ENCODE measurements at places on chromosomes 4 and X.

DNA sequence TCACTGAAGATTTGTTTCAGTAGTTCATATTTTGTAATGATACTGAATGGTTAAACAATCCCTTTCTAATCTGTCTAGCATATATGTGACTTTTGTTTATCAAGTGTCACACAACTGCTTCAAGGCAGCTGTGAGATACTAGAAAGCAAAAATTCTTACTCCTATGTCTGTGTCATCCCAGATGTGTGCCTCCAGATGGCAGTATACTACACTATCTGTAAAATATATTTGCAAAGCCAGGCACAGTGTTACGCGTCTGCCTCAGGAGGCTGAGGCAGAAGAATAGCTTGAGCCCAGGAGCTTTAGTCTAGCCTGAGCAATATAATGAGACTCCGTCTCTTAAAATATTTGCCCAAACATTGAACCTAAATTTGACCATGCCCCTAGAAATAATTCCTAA, 4.0 kb downstream of the NUDT10 start:
- DNase-seq, result peak; percentile 26

GRCh38 chr4:121072224-121073003, at the start of gene NDNF:
Gene NDNF, minus strand, starts transcription at chr4:121072535. Its CDS starts 26,698 bp downstream, at chr4:121045837.
- peak; percentile 42 for DNase-seq

DNA sequence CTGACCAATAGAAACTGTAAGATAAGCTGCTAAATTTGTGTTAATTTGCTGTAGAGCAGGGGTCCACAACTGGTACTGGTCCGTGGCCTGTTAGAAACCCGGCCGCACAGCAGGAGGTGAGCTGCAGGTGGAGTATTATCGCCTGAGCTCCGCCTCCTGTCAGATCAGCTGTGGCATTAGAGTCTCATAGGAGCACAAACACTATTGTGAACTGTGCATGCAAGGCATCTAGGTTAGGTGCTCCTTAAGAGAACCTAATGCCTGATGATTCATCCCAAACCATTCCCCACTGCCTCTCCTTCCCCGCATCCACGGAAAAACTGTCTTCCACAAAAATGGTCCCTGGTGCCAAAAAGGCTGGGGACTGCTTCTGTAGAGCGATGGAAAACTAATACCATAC, 19.7 kb downstream of the FBXW7 start:
- DNase-seq, result no peak

DNA sequence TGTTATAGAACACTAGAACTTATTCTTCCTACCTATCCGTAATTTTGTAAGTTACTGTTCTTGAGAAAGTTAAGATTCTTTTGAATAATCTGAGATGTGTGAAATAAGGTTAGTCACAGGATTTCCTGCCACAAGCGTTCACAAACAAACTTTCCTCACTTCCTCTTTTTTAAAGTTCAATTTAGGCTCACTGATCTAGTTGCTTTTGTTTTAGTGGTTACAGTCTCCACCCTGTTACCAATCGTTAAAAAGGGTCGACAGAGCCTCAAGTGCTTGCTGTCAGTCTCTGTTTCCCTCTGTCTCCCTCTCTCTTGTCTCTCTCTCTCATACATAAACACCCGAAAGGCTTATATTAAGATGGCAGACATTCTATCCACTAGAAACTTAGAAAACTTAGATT, 35.9 kb upstream of the STK26 start:
- peak; percentile 33 for DNase-seq

DNA sequence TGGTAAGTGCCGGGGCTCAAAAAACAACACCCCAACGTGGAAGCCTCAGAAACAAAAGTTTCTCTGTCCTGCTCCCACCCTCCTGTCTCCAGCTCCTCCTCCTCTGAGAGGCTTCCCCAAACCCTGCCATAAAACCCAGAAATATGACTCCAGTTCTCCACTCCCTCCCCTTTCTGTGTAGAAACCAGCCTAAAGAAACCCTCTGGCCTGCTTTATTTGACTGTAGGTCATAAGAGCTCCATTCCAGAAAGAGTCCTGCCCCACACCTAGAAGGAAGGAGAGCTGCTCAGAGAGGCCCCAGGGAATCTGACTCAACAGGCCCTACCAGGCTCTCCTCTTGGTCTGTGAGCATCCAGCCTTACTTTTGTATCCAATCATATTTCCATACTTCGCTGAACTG, 872 bp upstream of the S100P start:
- DNase-seq, result no peak

- no peak for DNase-seq
These were observed 326.0 kb downstream of the FBXW7 start for GRCh38 chr4:152209772-152210493.

- no peak for DNase-seq
These were observed 38.4 kb downstream of the FAM193A start for GRCh38 chr4:2574863-2575262.

DNA sequence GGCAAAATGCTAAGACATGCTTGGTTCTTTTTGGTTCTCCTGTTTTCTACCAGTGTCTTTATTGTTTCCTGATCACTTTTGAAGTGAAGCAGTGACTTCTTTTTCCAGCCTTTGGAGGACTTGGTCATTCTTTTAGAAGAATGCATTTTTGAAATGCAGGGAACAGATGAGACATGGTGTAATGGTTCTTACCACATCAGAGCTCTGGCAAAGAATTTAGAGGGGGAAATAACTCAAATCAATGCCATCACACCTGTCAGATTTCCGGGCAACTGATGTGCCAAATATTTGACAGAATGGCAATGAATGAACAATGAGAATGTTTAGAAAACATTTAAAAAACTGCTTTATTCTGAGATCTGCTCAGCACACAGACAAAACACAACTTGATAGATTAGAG, 519.6 kb downstream of the IQCM start:
- DNase-seq, result no peak

GRCh38 chrX:14675500-14675899, 146.2 kb downstream of the GLRA2 start:
- no peak for DNase-seq

- DNase-seq, result no peak
These were observed 148.1 kb upstream of the FAM9B start for GRCh38 chrX:9182041-9182440.

- DNase-seq, result no peak
These were observed 758 bp downstream of the IQSEC2 start for GRCh38 chrX:53280331-53281320.

DNA sequence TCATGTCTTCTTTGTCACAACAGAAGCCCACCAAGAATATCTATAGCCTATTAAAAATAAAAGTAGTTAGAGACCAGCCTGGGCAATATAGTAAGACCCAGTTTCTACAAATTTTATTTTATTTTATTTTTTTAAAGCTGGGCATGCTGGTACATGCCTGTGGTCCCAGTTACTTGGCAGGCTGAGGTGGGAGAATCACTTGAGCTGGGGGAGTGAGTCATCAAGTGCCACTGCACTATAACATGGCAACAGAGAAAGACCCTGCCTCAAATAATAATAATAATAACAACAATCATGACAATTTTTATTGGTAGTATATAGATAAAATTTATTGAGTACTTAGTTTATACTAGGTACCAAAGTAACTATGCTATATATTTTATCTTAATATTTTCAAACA, 93.0 kb upstream of the NPFFR2 start:
- DNase-seq, result no peak

GRCh38 chr4:39451423-39452023, 7.2 kb downstream of the RPL9 start:
- DNase-seq, result no peak

DNA sequence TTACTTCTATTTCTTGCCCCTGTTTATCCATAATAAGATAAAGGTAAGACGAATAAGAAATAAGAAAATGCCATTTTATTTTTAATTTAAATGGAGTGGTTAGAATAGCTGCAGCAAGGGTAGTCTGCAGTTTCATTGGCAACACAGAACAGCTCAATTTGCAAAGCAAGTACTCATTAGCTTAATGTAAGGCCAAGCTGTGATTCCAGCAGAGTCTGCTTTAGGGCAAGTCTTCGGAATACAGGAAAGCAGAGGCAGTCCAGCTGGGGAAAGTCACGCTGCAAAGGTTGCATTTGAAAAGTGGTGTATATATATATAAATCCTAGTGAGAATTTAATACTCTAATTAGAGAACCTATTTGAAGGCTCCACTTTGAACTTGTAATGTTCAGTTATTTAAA, 59.0 kb downstream of the ANXA10 start:
- DNase-seq, result no peak

GRCh38 chrX:29862126-29862677, 353.2 kb upstream of the MAGEB2 start:
- DNase-seq, result no peak

DNA sequence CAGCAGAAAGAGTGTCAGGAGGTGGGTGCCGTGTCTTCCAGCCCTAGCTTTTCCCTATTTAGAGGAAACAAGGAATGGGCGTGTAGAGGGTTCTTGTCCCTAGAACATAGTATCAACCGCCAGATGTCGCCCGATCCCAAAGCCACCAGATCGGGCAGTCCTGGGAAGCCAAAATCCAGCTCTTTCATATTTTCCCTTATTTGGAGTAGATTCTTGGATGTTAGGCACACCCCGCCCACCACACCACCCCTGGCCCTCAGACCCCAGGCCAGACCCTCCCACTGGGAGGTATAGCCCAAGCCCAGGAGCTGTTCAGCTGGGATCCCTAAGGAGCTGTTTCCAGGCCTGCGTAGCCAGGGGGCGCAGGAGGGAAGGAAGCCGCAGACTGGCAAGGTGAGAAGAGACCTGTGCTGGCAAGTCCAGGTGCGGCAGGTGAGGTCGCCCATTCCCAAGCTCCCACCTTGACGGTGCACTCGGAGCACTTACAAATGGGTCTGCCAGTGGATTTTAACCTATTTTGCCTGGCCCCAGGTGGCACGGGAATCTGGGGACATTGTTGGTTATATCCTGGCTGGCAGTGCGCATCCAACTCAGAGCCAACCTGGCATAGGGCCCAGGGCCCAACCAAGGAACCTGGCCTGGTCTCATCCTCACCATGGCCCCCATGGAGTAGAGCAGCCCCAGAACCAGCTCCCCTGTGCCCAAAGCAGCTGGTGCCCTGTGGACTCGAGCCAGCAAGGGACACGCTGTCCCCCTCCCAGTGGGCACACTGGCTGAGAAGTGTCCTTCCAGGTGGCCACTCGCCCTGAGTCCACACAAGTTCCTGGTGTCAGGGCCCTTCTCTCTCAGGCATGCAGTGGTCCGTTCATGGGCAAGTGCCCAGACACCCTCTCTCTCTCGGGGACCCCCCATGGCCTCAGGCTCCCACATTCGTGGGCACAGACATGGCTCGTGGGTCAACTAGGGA, 811 bp downstream of the FLNA start:
- peak; percentile 54 for DNase-seq

- no peak for DNase-seq
These were observed 869 bp upstream of the ADD1 start for GRCh38 chr4:2842687-2843262.

DNA sequence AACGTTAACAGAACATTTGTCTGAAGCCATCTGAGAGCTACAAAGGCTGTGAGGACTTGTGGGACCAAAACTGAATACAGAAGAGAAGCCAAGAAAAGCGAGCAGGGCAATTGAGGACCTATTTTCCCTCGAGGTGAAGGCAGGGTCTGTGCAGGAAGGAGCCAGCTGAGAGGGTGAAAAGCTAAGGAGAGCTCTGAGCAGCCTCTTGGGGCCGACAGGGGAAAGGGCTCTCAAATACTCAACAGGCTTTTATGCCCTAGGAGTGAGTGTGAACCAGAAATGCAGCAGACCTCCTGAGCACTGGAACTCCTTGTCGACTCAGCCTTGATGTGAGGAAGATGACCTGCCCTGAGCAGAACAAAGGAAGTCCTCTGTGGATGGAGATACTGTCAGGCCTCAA, 54.2 kb downstream of the C4orf50 start:
- no peak for DNase-seq

DNA sequence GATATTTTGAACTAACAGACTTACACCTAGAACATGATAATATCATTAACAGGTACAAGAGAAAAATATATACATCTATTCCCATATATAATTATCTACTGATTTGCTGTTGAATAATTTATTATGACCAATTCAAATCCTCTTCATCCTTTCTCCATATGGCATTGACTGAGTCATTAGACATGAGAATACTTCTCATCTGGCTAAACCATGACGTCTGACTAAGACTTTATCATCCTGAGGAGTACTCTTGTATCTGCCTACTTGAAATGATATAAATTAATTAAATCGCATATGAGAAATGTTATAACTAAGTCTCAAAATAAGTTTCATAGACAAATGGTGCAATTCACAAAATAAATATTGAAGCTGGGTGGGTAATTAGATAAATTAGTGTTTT, 67.4 kb downstream of the EMCN start:
- DNase-seq, result no peak

- no peak for DNase-seq
These were observed 62.3 kb upstream of the PAGE3 start for GRCh38 chrX:55326985-55327384.

GRCh38 chrX:2316534-2316933, 184.2 kb downstream of the DHRSX start:
- no peak for DNase-seq

- DNase-seq, result peak; percentile 73
These were observed 19.9 kb downstream of the DGAT2L6 start for GRCh38 chrX:70196961-70197720.

- no peak for DNase-seq
These were observed 8.0 kb upstream of the FNIP2 start for GRCh38 chr4:158760866-158761265.

- DNase-seq, result no peak
These were observed 71.6 kb downstream of the SH3RF1 start for GRCh38 chr4:169199184-169199583.
